HTR-8/SVneo (cell line): ENCODE measurements at places on chromosomes 5 and 9.

GRCh38 chr9:87007711-87008366 lies 60.5 kb upstream of the GAS1 start:
- no peak for DNase-seq

DNA sequence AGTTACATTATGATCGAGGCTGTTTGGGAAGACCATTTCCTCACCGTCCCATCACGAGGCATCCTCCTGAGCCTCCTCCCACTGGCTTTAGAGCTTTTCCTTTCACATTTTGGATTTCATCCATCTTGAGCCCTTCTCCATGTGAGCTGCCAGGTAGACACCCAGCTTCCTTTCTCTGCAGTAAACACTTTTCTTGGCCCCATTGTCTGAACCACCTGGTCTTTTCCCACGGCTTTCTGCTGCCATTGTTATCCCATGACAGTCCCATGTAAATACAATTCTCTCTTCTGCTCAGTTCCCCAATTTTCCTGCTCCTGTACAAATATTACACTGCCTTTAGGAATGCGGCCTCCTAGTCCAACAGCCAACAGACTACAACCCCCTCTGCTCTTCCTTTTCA lies 24.1 kb downstream of the UBE2QL1 start:
- no peak for DNase-seq

DNA sequence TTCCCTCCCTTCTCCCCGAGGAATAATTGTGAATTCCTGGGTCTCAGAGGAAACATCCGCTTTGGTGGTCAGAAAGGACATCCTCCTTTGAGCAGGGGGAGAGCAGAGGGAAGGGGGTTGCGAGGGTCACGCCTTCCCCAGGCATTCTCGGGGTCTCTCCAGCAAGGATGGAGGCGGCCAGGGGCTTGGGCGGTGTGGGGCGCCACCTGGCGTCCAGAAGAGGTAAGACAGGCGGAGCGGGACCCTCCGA lies 129.1 kb downstream of the KCNIP1 start:
- peak; percentile 81 for DNase-seq

GRCh38 chr5:122715095-122715494 lies 59.8 kb upstream of the SNX2 start:
- DNase-seq = no peak

GRCh38 chr5:172104021-172104420 lies 84.0 kb downstream of the STK10 start:
- no peak for DNase-seq

DNA sequence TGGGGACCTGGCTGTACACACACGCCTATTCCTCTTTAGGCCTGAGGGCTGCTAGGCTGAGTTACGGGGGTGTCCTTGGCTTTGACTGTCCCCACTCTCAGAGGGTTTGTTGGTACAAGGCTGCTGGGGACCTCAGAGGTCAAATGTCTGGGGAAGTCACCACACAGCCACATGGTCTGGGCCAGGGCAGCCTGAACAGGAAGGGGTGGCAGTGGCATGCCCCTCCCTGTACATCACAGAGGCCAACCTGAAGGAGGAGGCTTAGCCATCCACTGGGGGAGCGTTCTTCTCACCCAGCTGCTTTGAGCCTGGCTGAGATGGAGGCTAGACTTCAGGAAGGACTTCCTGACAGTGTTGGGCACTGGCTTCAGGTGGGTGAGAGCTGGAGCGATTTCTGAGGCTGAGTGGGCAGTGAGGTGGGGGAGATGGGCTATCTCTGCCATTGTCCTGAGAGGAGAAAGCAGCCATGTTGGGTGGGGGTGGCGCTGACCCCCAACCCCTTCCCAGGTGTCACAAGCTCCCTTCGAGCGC lies 36.3 kb downstream of the CXXC5 start:
- DNase-seq = no peak

DNA sequence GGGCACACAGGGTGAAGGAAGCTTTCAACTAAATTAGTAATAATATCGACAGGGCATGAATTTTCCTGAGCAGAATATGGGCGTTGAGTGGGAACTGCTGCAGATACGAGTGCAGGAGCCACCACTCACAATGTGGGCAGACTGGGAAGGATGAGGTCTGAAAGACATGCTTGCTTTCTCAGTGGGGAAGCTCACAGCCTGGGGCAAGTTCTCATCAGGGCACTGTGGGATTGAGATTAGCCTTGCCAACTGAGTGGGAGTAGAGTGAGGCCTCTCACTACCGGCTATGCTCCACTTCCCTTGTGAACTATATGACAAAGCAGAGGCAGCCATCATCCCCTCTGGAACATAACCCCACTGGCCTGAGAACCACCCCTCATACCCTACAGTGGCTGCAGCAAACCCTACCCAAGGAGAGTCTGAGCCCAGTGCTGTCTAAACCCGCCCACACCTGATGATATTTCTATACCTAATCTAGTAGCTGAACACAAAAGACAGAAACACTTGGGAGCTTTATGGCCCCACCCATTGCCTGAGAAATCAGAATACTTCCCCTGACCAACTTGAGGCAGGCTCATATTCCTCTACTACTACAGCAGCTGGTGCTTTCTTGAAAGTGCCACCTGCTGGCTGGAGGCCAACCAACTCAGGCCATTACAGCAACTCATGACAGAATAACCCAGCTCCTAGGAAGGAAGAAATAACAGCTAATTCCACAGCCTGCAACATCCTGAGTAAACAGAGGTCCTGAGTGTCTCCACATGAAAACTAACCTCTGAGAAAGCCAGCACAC lies 173.7 kb upstream of the SPEF2 start:
- DNase-seq = no peak

DNA sequence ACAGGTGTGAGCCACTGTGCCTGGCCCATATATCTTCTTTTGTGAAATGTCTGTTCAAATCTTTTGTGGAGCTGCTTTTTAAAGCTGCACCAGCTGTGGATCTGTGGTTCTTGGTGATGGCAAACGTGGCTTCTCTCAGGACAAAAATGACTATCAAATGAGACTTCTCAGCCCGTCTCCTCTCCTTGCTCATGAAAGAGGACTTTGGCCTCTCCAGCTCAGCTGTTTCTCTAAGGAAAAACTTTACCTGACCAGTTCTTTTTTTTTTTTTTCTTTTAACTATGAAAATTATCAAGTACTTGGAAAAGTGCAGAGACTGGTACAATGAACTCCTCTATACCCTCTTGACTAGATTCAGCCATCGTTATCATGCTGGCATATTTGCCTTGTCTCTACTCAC lies 44.8 kb downstream of the RALGPS1 start:
- DNase-seq = no peak

- no peak for DNase-seq
Observed at GRCh38 chr9:129052592-129052991, 16.2 kb downstream of the MIGA2 start.

DNA sequence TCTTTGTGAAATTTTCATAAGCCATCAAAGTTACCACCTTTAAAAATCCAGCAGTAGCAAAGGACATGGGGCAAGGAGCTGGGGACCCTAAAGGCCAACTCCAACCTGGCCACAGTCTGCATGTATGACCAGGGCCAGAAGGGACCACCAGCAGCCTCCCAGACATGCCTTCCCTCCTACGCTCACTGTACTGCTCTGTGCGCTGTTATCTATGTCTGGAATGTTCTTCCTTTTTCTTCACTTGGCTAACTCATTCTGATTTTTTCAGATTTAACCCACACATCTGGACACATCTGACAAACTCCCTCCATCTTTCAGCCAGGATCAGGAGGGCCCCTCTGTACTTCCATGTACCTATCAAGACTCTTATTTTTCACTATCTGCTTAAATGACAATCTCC lies 47.6 kb upstream of the TRAF1 start:
- no peak for DNase-seq

- DNase-seq = no peak
Observed at GRCh38 chr5:62154758-62155157, 151.2 kb upstream of the KIF2A start.

GRCh38 chr5:167472566-167473108 lies 818.8 kb upstream of the WWC1 start:
- no peak for DNase-seq

DNA sequence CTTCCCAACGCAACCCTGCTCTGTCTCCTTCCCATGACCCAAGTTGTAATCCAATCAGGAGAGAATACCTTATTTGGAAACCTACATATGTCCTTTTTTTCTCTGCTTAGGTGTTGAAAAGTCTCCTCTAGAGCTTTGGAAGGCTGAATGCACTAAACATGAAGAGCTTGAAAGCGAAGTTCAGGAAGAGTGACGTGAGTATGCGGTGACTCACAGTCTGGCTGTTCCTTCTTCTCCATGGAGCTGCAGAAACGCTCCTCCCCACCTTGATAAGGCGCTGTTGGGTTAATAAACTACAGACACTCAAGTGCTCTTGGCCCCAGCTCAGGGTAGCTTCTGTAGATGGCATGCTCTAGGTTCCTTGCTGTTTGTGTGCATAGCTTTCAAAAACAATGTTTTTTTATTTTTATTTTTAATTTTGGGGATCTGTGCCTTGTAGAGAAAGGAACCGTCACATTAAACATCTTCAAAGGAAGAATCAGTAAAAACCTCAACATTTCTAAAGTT lies 30.7 kb downstream of the RAI14 start:
- peak; percentile 90 for DNase-seq

DNA sequence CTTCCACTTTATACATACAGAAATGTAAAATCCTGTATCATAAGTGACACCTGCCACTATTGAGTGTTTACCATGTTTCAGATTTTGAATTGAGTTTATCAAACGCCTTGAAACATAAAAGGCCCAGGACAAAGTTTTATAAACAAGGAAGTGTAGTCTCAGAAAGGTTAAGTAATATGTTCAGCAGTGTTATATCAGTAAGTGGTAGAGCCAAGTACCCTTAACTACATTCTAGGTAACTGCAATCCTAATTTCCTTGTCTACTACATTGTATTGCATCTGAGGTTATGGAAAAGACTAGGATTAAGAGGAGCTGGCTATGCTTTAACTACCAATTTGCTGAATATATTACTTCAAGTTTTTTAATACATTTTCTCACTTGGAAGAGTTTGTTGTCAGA lies 641.6 kb downstream of the LRRC70 start:
- no peak for DNase-seq

- no peak for DNase-seq
Observed at GRCh38 chr5:149646564-149646963, 65.3 kb downstream of the ARHGEF37 start.

DNA sequence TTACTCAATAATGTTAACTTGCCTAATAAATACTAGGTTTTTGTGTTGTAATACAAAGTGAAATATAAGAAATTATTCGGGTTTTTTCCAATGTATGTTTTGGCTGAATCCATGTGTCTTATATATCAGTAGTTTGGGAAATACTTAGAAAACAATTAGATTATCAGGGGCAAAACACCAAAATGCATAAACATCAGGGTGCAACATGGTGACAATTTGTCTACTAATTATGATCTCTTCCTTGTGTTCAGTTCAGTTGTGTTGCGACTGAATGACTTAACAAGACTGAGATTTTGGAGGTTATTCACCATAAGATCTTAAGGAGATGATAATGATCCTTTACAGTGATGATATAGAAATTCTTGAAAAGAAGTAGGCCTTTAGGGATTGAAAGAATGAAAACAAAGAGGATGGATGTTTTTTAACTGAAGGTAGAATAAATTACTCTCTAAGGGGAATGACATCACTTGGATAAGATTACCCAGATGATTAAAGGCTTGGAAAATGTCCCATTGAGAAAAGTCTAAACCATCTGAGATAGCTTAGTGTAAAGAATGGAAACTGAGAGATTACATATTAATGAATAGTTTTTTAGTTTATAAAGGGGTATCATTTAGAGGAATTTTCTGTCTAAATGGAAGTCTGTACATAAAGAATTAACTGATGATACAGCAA lies 415.8 kb downstream of the SPATA31D1 start:
- no peak for DNase-seq

DNA sequence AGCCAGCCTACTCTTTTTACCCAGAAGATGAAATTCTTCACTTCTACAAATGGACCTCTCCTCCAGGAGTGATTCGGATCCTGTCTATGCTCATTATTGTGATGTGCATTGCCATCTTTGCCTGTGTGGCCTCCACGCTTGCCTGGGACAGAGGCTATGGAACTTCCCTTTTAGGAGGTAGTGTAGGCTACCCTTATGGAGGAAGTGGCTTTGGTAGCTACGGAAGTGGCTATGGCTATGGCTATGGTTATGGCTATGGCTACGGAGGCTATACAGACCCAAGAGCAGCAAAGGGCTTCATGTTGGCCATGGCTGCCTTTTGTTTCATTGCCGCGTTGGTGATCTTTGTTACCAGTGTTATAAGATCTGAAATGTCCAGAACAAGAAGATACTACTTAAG lies 16.6 kb downstream of the OCLN start:
- DNase-seq = no peak
